Stimulated activated CD8-positive, alpha-beta memory T cell treated with anti-CD3 and anti-CD28 coated beads, Interleukin-12 subunit alpha, Interleukin-12 subunit beta, amount 100 ng/mL, for 1 hour (primary cell): ENCODE measurements at places on chromosomes 2 and 18.

DNA sequence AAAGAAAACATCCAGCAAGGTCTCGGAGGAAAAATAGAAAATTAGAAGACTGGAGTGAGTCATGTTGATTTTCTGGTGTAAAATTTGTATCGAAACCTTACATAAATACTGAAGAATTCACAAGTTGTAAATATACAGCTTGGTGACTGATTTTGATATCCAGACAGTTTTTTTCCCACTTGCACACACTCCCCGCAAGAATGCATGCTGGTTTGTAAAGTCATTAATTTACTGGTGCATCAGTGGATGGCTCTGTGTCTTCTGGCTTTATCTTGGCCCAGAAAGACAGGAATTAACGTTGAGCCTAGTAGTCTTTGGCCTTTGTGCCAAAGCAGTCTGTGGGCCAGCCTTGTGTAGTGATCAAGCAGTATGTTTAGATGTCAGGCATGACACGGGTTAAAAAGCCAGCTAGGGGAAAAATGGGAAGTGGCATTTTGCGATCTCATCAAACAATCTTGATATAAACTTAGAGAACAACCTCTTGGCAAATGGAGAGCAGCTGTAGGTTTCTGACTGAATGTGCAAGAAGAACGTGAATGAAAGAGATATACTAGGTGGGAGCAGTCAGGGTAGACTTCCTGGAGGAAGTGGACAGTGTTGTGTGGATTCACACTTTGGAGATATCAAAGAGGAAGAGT is 22.7 kb upstream of the CASP8 start:
- no peak for DNase-seq

GRCh38 chr2:29397039-29397438 is 281.8 kb downstream of the CLIP4 start:
- DNase-seq = no peak

DNA sequence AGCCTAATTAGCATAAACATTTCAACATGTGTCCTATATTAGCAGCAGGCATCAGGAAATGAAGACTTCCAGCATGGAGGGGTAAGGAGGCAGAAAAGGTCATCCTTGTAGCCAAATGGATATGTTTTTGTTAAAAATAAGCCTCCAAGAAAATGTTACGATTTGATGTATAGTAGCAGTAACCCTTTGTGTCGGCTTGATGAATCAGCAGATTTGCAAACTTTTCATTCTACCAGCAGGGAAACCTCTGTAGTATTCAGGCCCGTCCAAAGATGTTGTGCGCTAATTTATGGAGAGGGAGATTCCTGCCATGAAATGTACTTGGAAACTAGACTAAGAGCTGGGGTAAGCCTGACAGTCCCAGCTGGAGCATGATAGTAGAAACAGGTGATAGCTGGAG is 780.8 kb upstream of the KLHL29 start:
- DNase-seq = no peak

GRCh38 chr18:8559612-8560186 is 49.5 kb upstream of the RAB12 start:
- no peak for DNase-seq

DNA sequence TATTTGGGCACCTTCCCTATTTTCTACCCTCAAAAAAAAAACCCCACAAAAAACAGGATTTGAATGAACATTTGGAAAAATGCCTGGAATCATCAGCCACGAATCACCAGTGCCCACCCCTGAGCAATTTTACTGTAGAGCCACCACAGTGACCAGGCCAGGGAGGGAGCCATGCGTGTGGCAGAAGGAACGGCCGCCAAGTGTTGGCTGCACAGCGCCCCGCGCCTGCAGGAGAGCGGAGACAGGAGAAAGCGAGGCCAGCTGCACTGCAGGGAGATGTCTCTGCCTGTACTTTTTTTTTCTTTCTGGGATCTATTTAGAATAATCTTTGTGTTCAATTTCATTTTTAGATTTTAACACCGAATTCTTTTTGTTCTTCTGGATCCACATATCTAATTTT is 269.3 kb upstream of the RAB12 start:
- DNase-seq = no peak

DNA sequence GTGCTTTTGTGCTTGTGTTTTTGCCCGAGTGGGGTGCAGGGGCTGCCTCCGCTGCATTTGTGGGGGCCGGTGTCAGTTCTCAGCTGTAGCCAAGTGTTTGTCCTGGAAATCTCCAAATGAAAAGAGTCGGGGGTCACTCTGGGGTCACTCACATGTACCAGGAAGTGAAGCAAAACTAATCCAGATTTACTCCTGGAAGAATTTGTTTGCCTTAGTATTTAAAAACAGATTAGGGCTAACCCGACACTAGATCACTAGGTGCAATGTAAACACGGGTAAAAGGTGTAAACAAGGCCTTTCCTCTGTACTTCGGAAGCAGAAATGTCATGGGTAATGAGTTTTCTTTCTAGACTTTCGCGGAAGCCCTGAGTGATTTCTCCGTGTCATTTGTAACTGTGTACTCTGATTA is 50.3 kb downstream of the GBX2 start:
- DNase-seq = no peak

GRCh38 chr18:65477455-65477854 is 273.4 kb upstream of the CDH7 start:
- no peak for DNase-seq

- DNase-seq = no peak
Measured at GRCh38 chr18:8426401-8426800, 182.8 kb upstream of the RAB12 start.

GRCh38 chr18:48314690-48315089 is 94.5 kb downstream of the ZBTB7C start:
- DNase-seq = no peak

DNA sequence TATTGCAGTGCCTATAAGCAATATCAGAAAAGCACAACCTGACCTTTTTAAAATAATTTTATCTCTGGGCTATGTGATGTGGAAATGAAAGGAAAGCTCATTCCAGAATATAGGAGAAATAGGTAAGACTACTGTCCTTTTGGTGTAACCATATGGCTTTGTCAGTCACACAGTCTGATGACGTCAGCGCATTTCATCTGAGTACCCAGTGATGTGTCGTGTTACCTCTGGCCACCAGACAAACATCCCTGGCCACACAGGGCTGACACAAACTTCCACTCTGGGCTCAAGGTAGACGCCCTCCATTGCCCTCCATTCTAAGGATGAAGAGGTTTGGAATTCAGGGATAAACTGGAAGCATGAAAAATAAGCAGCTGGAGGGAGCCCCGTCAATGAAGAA is 506.7 kb downstream of the CMPK2 start:
- no peak for DNase-seq

DNA sequence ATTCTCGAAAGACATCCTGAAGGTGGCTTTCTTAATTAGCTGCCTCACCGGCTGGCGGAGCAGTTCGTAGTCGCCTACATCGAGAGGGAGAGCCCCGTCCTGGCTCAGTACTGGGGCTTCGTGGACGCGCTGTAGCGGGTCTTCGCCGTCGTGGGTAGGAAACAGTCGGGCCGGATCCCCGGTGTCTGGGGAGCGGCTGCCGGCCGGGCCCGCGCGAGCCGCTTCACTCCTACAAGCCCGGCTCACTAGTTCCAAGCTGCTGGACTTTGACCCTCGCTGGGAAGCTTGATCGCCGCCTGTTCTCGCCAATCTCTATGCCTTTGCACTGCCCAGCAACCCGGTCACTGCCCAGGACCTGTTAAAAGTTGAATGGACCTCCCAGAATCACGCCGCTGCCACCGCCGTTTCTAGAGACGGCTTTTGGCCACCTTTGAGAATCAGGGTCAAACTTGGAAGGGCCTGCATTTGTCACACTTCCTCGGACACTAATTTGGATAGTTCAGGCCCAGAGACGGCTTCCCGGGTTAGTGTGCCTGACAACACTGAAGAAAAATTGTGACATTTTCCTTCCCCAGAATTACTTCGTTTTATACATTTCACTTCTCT is 41.4 kb upstream of the AKAIN1 start:
- DNase-seq = peak; percentile 34

GRCh38 chr2:135093670-135094330 is 41.7 kb downstream of the RAB3GAP1 start:
- DNase-seq = no peak

DNA sequence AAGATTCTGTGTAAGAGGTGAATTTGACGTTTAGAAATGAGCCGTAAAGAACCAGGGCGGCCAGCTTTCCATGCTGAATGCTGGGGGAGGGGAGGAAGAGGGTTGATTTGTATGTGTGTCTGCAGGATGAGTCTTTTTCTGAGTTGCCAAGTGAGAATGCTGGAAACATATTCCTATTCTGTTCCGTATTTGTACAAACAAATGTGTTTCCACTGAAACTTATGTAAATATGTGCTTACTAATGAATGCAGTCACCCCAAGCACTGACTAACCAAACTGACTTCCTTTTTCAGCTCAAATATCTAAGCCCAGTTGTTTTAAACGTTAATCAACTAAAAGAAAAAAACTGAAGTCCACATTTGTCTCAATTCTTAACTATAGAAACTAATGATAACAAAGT is 74.9 kb upstream of the APCDD1 start:
- no peak for DNase-seq

GRCh38 chr2:19287324-19287723 is 71.1 kb downstream of the OSR1 start:
- no peak for DNase-seq

- no peak for DNase-seq
Measured at GRCh38 chr2:69221512-69221911, 165.5 kb downstream of the GFPT1 start.
